ENCODE measurements at places on chromosomes 6 and 20.

DNA sequence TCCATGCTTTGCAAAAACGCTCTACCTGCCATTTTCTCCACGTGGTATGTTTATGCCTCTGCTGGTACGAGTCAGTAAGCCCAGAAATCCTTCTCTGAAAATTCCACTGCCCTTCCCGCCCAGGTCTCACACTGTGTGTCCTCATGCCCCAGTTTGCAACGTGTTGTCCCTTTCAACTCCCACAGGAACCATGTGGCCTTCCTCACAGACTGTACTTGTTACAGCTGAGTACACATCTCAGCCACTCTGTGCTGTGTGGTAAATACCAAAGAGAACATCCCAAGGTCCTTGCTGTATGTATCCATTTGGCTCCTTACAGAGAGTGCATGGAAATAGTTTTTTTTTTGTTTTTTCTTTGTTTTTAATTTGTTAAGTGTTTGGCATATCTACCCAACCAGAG is 56.9 kb downstream of the RTN4IP1 start:
- DNase-seq = no peak

DNA sequence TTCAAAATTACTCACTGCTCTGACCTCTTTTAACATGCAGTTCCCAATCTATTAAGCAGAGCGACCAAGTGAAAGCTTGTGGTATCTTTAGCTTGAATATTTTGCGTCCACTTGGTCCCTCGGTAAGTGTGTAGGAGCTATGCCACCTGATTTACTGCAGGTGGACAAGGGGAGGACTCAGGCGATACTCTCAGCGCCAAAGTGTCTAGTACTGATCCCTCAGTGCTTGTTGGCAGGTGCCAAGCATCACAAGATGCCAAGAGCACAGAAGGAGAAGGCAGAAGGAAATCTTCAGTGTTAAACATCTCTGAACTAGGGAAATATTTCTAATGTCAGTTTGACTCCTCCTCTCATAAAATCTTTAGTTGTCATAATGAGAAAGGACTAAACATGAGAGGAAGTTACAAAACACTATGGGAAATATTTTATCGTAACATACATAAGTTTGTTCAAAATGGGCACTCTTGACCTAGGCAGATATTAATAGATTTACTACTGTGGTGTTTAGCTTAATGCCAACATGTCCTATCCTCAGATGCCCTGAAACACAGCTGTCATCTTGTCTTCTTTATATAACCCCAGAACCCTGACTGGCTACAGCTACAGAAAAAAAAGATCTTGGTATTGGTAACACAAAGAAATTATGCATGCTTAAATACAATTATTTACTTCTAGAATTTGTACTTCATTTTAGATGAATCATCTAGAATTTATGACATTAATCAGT is 19.5 kb downstream of the NHLRC1 start:
- no peak for DNase-seq

DNA sequence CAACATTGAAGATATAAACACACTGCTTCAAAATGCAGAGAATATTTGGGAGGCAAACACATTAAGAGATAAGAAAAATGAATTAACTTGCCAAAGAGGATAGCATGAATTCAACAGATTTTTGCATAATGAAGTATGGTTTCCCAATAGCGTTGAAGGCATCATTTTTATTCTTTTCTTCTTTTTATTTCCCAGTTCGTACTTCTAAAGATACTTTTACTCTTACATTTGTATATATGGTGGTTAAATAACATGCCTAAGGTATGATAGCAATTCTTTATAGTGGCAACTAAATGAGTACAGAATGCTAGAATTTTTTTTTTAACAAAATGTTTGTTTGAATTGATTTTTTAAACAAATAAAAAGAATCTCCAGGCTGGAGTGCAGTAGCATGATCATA is 473.4 kb upstream of the MARCKS start:
- DNase-seq = no peak

GRCh38 chr6:107418118-107418517 is 41.2 kb downstream of the PDSS2 start:
- DNase-seq = no peak

DNA sequence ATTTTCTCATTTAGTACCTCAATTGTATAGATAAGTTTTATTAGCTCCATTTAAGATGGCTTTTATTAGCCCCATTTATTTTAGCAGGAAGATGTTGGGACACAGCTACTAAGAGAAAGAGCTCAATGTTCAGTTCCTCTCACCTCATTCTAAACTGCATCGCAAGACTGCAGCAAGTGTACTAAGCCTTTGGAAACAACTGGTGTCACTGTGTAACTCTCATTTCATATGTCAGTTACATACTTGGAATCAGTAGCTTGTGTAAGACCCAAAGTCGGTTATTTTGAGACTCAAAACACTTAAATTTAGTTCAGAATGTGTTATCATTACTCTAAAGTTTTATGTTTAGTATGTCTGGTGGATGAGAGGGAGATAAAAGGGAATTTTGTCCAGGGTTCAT is 482.9 kb downstream of the BMP2 start:
- DNase-seq = no peak

Measured in kidney glomerular epithelial cell (primary cell).